ENCODE measurements at places on chromosomes 6 and 20. TPM values are rescaled to one million over a fixed set of nuclear protein-coding genes. Genes with fewer than 3 reads are reported as not detected.

The NKX2-2 gene
- 1.2 TPM for total RNA-seq

The ZBTB24 gene
- 6.4 TPM for total RNA-seq

The CST5 gene
- total RNA-seq = not detected

The RIPPLY2 gene
- 4.9 TPM for total RNA-seq

The XKR7 gene
- total RNA-seq = 284 TPM

The IMPG1 gene
- total RNA-seq = 0.51 TPM

The ACSS1 gene
- total RNA-seq = not detected

The ITPA gene
- 72.1 TPM for total RNA-seq

The FERMT1 gene
- 0.29 TPM for total RNA-seq

The TMEM14B gene
- total RNA-seq = 62.3 TPM

The TBX18 gene
- 5.1 TPM for total RNA-seq

The ANGPT4 gene
- total RNA-seq = 0.22 TPM

GRCh38 chr6:127404594-127405178, 54.5 kb downstream of the KIAA0408 start:
- DNase-seq = no peak

DNA sequence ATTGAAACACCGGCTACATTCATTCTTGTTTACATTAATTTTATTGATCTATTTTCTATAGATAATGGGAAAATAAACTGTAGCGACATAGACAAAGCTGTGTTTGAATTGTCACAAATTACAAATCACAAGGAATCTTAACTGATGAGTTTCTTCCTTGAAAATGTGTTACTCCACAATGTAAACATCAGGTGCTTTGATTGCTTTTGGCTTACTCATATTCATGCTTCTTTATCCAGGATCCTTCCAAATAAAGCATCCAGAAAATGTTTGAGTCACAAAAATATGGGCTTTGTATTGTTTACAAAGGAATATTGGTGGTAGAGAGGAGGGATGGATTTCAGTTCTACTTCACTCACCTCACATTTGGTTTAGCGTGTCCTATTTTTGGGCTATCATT, 64.0 kb downstream of the BMP2 start:
- DNase-seq = no peak

DNA sequence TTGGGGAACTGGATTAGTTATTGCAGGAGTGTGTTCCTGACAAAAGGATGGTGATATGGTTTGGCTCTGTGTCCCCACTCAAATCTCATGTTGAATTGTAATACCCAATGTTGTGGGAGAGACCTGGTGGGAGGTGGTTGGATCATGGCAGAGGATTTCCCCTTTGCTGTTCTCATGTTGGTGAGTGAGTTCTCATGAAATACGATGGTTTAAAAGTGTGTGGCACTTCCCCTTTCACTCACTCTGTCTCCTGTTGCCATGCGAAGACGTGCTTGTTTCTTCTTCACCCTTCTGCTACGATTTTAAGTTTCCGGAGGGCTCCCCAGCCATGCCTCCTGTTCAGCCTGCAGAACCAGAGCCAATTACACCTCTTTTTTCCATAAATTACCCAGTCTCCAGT, 16.2 kb upstream of the TREM1 start:
- DNase-seq = no peak

- no peak for DNase-seq
These were observed 18.2 kb downstream of the DSE start for GRCh38 chr6:116388924-116389323.

- no peak for DNase-seq
These were observed 232.3 kb downstream of the GMPR start for GRCh38 chr6:16470502-16471221.

- DNase-seq = no peak
These were observed 18.3 kb downstream of the VEGFA start for GRCh38 chr6:43788301-43788700.

- peak; percentile 40 for DNase-seq
These were observed 343.8 kb downstream of the SYNE1 start for GRCh38 chr6:152293404-152293803.

GRCh38 chr20:47682028-47682783, 103.1 kb downstream of the SULF2 start:
- DNase-seq = no peak

- DNase-seq = no peak
These were observed 191.6 kb upstream of the MOCS1 start for GRCh38 chr6:40125680-40126394.

DNA sequence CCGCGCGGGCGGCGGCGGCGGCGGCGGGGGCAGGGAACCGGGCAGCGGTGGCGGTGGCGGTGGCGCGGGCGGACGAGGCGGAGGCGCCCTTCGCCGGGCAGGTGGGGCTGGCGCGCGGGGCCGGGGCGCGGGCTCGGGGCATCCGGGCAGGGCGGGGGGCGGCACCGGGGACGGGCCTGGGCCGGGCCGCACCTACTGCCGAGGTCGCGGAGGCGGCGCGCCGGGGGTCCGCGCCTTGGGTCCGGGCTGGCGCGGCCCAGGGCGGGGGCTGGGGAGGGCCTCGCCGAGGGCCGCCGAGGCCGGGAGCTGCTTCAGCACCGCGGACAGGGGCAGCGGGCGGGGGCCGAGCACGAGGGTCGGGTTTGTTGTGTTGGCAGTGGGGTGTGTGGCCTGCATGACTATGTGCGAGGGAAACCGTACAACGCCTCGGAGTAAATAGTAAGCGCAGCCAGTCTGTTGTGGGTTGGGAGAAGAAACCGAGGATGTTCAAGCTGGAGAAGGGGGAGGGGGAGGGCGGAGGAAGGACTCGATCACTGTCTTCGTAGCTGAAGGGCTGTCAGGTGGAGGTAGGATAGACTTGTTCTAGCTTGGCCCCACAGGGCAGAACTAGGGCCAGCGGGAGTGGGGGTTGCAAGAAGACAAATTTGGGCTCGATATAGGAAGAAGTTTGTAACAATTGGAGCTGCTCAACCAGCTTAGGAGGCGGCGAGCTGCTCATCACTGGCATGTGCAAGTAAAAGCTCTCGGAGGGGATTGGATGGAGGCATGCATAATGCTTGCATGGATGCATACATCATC, 593 bp downstream of the MMP24 start:
- peak; percentile 54 for DNase-seq

DNA sequence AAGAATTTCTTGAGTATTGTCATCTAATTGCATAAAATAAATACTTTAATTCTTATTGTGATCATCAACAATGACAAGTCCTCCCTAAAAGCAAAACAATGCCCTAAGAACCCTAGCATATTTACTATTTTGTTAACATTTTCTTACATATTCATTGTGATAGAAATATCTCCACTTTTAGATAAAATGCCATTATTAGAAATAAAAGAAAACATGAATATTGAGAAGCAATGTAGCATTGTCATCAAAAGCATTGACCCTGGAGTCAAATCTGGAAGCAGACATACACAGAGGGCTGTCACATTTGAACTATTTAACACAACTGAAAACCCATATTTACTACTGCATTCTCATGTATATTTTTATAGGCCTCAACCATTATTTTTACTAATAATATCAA, 257.7 kb downstream of the SYNE1 start:
- DNase-seq = no peak

- no peak for DNase-seq
These were observed 54.9 kb upstream of the ARHGAP18 start for GRCh38 chr6:129764761-129765407.

- DNase-seq = peak; percentile 65
These were observed 3.0 kb downstream of the SLC25A27 start for GRCh38 chr6:46655803-46656202.

GRCh38 chr6:150176152-150176551, 33.3 kb downstream of the PPP1R14C start:
- no peak for DNase-seq

DNA sequence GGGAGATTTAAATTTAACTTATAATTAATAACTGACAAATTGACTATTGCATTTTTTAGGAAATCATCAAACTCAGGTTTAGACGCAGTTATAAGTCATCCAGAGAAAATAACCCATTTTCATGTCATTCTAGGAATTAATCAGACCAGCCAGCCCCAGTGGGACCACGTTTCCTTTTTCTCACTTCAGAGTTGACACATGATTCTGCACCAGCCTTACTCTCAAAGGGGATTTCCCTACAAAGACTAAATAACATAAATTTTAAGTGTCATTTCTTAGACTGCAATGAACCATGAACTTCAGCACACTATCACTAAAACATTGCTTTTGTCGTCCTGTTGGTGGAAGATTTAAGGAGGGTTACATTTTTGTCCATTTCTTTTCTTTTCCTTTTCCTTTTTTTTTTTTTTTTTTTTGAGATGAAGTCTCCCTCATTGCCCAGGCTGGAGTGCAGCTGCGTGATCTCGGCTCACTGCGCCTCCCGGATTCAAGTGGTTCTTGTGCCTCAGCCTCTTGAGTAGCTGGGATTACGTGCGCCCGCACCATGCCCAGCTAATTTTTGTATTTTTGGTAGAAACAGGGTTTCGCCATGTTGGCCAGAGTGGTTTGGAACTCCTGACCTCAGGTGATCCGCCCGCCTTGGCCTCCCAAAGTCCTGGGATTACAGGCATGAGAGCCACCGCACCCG, 3.6 kb downstream of the IPCEF1 start:
- no peak for DNase-seq

DNA sequence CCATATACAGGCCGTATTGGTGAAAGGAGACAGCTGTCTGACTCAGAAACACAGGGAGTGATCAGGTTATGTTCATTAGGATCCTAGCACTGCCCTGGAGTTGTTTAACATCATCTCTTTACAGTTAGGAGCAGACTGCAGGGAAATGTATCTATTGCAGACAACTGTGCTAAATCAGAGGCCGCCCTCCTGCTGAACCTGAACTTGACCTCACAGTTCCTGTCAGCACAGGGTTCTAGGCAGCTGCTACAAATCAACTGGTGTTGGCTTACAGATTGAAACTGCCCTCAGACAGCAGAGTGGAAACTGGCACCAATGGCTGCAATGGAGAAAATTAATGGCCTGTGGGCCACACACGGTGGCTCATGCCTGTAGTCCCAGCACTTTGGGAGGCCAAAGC, 3.7 kb upstream of the RPP40 start:
- no peak for DNase-seq

- DNase-seq = no peak
These were observed 759.8 kb upstream of the CITED2 start for GRCh38 chr6:140134224-140134623.

- no peak for DNase-seq
These were observed 254.9 kb downstream of the CDKAL1 start for GRCh38 chr6:20789162-20789561.

GRCh38 chr6:113362301-113363047, 494.7 kb upstream of the MARCKS start:
- no peak for DNase-seq

DNA sequence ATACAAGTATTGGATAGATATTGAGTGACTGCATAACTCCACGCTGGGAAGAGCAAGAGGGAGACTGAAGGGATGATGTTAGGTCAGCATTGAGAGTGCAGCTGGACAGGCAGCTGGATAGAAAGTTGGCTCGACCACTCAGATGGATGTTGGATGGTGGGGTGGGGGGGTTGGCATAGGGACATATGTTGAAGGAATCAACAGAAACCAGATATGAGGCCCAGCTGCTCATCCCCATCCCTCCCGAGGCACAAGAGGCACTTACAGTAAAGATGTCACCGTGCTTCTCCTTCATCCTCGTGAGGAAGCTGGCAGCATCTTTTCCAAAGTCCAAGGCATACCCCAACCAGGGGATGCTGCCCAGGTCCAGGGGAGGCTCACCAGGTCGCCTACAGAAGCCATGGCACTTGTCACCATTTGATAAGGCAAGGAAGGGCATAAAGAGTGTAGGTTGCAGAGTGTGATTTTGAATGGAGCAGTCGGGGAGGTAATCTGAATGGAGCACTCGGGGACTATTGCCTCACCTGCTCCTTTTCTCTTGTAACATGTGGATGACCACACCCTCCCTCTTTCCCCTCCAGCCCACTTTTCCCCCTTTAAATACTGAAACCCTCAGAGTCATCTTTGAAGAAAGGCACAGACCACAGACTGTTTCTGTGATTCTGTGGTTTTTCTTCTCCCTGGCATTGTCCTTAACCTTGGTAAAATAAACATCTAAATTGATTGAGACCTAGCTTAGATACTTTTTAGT, 18.0 kb downstream of the PTGIS start:
- no peak for DNase-seq

DNA sequence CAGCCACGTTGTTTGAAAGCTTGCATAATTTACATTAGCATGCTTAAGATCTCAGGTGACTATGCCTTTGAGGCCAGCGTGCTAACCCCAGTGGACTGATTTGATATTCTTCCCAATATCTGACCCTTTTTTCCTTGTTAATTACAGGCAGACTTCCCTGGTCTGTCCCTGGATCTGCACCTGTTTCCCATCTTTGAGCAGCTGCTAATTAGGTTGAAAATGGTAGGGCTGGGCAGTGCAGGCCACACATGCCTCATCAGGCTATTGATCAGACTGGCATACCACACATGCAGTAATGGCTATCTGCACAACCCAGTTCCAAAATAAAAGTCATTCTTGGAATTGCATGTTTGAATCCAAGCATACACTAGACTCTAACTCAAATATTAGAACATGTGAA, 164.3 kb upstream of the TFAP2D start:
- peak; percentile 34 for DNase-seq

GRCh38 chr6:8953310-8953709, 518.0 kb upstream of the SLC35B3 start:
- no peak for DNase-seq

GRCh38 chr20:40691566-40692239, 2.7 kb upstream of the MAFB start:
- no peak for DNase-seq

GRCh38 chr6:9347608-9348007, 912.3 kb upstream of the SLC35B3 start:
- DNase-seq = no peak

DNA sequence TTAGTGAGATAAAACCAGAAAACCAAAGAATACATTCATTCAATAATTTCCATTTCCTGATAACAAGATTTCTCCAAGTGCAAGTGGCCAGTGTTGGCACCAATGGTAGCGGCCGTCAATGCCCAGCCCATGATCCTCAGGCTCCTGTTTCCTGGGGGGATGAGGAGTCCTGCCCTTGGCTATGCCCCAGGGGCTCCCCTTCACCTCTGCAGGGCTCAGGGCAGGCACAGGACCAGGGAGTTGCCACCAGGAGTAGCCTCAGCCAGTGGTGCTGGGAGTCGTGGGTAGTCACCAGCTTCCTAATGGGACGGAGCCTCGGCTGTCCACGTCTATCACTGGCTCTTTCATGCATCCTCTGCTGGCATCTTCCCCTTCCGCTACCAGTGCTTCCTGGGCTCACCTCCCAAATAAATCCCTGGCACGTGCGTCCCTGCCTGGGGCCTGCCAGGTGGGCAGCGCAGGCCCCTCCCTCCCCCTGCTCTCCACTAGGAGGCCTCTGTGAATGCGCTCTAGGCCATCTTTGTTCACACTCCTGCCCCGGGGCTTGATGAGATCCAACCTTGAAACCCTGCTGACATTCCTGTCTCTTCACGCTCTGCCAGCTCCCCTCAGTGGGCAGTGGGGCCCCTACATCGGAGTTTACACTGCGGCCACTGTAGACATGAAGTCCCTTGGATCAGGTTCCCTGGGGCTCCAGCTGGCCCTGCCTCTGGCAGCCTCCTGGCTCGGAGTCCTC, 215.7 kb downstream of the SYNDIG1 start:
- DNase-seq = no peak
